ENCODE measurements at places on chromosomes 7 and 10.

GRCh38 chr10:120977897-120978296, 126.7 kb downstream of the WDR11 start:
- no peak for ATAC-seq

- no peak for ATAC-seq
These were observed 55.3 kb downstream of the ELAPOR2 start for GRCh38 chr7:87003872-87004798.

GRCh38 chr10:23474626-23475025, 35.8 kb downstream of the OTUD1 start:
- no peak for ATAC-seq

DNA sequence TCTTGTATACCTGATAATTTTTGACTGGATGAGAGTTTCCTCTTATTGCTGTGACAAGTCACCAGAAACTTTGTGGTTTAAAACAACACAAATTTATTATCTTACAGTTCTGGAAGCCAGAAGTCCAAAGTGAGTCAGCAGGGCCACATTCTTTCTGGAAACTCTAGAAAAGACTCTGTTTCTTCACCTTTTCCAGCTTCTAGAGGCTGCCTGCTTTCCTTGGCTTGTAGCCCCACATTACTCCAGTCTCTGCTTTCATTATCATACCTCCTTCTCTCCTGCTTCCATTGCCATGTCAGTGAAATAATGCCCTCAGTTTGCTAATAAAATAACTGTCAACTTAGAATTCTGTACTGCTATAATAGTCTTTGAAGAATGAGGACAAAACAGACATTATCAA, 65.3 kb downstream of the VCL start:
- no peak for ATAC-seq

DNA sequence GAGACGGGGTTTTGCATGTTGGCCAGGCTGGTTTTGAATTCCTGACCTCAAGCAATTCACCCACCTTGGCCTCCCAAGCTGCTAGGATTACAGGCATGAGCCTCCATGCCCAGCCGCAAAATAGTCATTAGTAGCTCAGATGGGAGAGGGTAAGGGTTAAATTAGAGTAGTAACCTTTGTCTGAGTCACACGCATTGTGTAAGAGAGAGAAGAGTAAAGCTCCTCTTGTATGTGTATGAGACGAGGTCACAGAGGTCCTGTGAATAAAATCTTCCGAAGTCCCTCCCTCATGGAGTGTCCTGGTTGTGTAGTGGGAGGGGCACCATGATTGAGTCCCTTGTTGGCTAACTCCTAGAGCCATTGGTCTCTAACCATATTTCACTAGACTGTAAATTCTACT, 85.2 kb upstream of the CDC14C start:
- peak; percentile 98 for ATAC-seq

- ATAC-seq: no peak
These were observed 43.9 kb downstream of the KCNH2 start for GRCh38 chr7:150934045-150934766.

Data from esophagus mucosa (tissue), 1 donor.